ENCODE measurements at places on chromosomes 6 and 20.

DNA sequence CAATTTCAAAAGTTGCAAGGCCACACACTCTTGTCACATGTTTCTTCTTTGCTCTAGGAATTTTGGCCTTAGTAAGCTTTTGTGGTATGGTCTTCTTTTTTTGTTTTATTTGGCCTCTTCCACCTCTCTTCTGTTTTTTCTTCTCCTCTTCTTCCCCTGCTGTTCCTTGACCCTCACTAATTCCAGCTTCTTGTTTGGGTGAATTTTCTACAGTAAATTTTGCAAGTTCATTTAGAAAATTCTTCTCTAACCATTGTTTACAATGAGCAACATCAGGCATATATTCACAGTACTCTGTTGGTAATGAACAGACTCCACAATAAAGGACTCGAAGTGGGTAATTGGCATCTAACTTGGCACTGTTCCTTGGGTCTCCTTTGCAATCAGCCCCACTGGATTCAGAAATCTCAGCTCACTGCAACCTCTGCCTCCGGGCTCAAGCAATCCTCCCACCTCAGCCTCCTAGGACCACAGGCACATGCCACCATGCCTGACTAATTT lies 5.0 kb downstream of the ASIP start:
- DNase-seq, result no peak

DNA sequence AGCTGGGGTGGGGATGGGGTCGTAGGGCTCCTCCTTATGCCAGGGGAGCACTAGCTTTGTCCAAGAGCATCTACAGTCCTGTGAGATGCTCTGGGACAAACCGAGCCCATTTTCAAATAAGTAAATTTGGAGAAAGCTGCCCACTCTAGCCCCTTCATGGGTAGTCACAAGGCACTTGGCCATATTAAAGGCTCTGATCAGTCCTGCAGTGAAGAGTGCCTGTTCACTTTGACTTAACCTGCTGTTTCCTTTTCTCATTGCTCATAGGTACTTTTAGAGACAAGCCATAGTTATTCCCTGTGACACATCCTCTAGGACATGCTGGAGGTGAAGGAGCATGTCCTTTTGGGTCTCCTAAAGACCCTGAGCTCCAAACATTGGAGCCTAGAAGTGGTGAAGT lies 38.4 kb downstream of the FAM110A start:
- DNase-seq, result no peak

- no peak for DNase-seq
Observed at GRCh38 chr6:139378882-139379341, 4.5 kb upstream of the CITED2 start.

GRCh38 chr20:58988565-58988882 lies 7.5 kb downstream of the NELFCD start:
- DNase-seq, result no peak

GRCh38 chr6:132253906-132254305 lies 147.4 kb downstream of the MOXD1 start:
- DNase-seq, result no peak

DNA sequence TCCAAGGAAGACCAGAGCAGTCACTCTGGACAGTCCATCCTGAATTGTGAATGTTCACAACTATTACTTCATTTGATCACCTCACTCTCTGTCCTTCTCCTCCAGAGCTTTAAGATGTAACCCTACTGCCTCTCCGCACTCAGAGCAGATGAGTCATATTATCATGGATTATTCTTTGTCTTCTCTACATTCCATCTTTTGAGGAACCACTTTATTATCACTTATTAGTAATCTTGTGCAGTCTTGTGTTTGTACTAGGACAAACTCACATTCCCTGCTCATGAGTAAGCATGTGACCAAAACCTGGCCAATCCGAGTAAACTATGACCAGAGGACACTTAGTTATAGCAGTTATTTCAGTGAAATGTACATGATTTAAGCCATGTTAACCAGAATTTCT lies 401.5 kb upstream of the ADGRB3 start:
- DNase-seq, result no peak

DNA sequence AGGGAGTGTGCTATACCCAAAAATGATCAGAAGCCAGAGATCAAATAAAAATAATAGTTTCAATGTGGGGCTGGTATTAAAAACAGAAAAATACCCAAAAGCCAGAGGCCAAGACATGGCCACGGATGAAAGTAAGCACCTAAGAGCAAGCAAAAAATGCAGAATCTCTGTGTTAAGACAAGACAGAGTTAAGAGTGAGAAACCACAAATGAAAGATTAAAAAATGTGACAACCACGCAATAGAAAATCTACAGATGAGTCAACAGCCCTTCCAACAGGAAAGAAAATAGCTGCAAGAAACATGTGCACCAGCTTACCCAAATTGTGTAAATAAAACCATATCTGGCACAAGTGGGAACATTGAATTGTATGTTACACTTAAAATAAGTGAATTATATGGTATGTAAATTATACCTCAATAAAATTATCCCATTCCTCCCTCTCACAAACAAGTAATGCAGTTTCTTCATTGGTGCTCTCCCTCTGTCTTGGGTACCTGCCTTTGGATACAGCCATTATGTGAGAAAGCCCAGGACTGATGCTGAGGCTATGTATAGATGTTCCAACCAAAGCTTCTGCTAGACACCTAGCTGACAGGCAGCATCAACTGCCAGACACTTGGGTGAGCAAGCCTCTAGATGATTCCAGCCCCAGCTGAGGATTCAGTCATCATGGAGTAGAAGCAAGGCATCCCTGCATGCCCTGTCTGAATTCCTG lies 55.3 kb upstream of the UFL1 start:
- DNase-seq, result no peak

DNA sequence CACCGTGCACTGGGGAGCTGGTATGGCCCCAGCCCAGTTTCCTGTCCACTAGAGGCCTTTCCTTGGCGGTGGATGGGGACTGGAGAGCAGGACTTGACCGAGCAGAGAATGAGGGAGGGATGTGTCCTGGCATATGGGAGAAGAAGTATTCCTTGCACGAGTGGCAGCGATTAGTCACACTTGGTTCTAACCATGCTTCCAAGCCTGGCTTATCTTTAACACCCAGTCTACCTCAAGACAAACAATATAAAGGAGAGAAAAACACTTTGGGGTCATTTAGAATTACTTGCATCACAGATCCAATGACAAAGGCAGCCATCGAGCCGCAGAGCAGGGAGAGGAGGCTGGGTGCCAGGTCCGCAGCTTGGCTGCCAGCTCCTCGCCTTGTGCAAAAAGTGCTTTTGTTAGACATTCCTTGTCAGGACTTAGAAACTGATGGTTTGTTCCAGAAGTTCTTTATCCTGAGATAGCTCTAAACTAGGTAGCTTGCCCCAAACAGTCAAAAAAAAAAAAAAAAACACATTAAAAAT lies 214.9 kb upstream of the GMDS start:
- DNase-seq, result no peak

- DNase-seq, result no peak
Observed at GRCh38 chr6:13229205-13230085, 98.9 kb downstream of the TBC1D7 start.

GRCh38 chr6:82143041-82143481 lies 104.5 kb downstream of the IBTK start:
- DNase-seq, result no peak

DNA sequence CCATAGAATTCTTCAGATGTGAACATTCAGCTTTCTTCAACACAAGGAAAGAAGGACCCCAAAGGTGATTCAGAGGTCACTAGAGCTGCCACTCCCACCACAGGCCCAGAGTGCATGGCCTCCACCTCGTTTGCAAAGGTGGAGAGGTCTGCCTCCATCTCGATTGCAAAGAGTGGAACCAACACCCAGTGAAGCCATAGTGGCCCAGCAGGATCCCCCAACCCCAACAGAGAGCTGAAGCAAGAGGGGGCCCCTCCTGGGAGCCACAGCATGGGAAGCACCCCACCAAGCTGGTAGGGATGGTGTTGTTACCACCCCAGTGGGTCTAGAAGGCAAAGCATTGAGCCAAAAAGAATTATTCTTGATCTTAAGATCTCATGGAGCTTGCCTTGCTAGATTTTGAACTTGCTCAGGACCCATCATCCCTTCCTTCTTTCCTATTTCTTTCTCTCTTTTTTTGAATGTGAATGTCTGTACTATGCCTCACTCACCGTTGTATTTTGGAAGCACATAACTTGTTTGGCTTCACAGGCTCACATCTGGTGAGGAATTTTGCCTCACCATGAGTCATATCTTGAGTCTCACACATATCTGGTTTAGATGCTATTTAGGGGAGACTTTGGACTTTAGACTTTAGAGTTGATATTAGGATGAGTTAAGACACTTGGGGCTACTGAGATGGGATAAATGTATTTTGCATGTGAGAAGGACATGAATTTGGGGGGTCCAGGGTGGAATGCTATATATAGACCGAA lies 119.2 kb downstream of the ANKRD60 start:
- DNase-seq, result no peak

DNA sequence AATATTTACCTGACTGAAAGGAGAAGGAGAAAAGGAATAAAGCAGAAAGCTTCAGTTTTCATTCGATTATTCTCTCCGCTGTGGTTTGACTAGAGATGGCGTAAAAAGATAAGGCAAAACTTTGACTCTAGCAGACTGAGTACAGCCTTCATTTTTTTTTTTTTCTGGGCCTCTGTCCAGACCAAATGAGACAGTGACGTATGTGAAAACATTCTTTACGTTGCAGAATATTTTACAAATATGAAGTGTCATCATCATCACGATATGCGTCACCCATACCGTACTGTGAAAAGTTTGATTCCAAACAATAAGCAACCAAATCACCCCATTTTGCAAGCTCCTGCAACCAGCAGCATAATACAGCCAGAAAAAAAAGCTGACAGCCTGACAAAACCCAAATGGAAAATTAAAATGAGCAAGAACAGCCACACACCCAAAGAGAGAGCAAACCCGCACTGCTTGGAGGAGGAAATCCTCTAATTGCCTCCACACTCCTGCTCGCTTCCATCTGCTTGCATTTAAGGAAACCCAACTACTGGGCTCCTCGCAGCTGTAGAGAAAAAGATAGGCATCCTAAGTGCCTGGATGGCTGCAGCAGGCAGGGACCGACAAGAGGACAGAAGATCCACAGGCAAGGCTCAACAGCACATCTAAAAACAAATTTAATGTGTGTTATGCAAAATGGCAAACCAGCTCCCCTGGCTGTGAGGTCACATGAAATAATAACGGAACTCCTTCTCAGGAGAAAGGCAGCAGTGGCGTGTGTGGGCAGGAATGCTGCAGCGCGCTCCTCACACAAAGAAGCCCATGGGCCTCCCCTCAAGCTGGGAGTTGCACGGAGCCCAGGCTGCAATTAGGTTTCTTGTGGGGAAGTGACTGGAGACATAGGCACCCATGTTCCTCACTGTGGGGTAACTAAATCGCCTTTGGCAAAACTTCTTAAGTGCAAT lies 113.1 kb downstream of the FYN start:
- no peak for DNase-seq

- no peak for DNase-seq
Observed at GRCh38 chr20:23654000-23654399, 16.2 kb upstream of the CST3 start.

DNA sequence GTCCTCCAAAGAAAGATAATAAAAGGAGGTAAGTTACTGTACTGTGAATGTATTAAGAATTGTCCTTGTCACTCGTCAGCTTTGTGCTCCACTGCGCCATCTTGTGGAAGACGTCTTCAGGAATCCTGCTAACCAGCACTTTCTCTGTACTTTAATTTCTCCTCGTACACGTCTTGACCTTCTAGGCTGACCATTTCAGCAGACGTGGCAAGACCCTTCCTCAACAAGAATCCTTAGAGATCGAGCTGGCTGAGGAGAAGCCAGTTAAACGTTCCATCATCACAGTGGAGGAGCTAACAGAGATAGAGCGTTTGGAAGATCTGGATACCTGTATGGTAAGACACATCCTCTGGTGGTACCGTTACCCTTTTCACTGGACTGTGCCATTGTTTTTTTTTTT lies 95.5 kb upstream of the SCGN start:
- peak; percentile 58 for DNase-seq

DNA sequence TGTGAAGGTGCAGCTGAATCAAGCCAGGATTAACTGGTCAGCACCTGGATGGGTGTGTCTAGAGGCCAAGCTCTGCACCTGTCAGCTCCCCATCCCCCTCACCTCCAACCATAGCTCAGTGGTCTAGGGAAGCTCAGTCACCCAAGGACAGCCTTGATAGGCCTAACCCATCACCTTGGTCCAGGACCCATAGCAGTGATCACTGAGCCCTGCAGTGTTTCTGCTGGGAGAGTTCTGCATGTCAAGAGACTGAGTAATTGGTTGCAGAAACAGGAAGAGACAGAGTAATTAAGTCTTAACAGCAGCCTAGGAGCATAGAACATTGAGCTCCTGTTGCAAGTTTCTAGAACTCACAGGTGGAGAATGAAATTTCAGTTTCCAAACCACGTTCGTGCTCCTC lies 18.7 kb upstream of the RALGAPB start:
- DNase-seq, result no peak

DNA sequence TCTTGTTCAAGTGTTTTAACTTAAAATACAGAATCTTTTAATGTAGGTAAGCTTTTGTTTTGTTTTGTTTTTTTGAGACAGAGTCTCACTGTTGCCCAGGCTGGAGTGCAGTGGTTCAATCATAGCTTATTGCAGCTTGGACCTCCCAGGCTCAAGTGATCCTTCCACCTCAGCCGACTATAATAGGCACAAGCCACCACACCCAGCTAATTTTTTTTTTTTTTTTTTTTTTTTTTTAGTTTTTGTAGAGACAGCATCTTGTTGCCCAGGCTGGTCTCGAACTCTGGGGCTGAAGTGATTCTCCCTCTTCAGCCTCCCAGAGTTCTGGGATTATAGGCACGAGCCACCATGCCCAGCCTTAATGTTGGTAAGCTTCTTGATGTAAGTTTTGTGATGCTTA lies 3.3 kb downstream of the EFHC1 start:
- no peak for DNase-seq

- no peak for DNase-seq
Observed at GRCh38 chr20:50715694-50716093, 15.7 kb upstream of the PARD6B start.

- no peak for DNase-seq
Observed at GRCh38 chr20:5674176-5674660, 76.0 kb upstream of the SHLD1 start.

GRCh38 chr6:87330961-87331360 lies 1.9 kb upstream of the GJB7 start:
- no peak for DNase-seq

GRCh38 chr6:72798196-72798595 lies 176.3 kb downstream of the KCNQ5 start:
- no peak for DNase-seq

GRCh38 chr20:23519556-23519955 lies 28.6 kb downstream of the CST8 start:
- no peak for DNase-seq

GRCh38 chr6:109172101-109172746 lies 76.9 kb downstream of the CEP57L1 start:
- no peak for DNase-seq

- no peak for DNase-seq
Observed at GRCh38 chr6:74632196-74632875, 573.5 kb downstream of the COL12A1 start.

DNA sequence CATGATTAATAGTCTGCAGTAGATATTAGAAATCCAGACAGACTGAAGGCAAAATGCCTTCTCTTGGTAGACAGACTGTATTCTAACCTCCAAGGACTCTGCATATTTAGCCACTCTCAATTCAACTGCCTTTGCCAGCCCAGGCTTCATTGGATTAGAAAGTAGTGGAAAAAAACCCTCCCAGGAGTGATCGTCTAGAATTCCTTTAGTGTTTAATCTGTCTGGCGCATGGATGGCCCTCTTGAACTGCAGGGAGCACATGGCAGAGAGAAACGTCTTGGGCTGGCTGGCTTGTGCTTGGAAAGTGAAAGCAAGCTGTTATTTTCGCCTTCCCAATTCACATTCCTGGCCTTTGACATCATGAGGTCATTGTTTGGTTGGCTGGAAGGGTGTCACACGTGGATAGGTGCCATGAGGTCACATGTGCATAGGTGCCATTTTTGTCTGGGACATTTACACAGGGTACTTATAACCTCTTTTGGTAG lies 30.9 kb upstream of the NEDD9 start:
- DNase-seq, result no peak
